ENCODE measurements at places on chromosomes 7 and 10. TPM values are rescaled to one million over a fixed set of nuclear protein-coding genes. Genes with fewer than 3 reads are reported as not detected.

Gene MARCHF5
- total RNA-seq: 14.0 TPM

Gene CTAGE4
- total RNA-seq: 2.9 TPM

DNA sequence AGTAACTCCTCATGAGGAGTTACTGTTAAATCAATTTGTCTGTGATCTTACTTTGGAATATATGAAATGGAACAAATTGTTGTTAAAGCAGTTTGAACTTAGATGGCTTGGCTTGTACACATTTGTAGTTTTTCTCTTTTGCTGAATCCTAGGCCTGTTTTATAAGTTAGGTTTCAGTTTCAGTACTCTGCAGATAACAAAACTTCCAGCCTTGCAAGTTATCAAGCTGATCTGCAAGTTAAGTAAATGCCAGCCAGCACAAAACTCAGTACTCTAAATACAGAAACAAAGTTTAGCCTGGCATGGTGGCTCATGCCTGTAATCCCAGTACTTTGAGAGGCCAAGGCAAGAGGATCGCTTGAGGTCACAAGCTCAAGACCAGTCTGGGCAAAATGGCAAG is 25.0 kb upstream of the PAXIP1 start:
- no peak for DNase-seq

GRCh38 chr10:104316321-104317099 is 21.8 kb downstream of the ITPRIP start:
- no peak for DNase-seq

DNA sequence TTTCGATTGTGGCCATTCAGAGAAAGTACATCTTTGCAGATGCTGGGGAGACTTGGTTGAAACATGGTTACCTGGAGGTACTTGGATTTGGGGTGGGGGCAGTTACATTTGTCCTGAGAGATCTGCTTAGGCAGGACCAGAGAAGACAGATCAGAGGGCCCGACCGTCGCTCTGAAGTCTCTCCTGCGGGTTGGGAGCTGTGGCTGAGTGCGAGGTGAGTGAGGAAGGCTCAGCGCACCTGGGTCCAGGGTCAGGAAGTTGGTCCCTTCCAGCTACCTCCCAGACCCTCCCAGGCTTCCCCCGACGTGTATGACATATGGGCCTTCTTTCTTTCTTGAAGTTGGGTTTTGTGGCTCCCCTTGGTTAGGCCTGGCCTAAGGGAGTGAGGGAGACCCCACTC is 56.3 kb downstream of the LHPP start:
- no peak for DNase-seq

Gene FAM237B
- total RNA-seq: not detected

- peak; percentile 81 for DNase-seq
These were observed 45.7 kb downstream of the KIAA1549 start for GRCh38 chr7:138935465-138936011.

Gene GLI3
- 7.0 TPM for total RNA-seq

Gene SPDYE5
- total RNA-seq: not detected

Gene JAKMIP3
- total RNA-seq: 1.1 TPM

Gene FOXP2
- 17.4 TPM for total RNA-seq

Data from fibroblast of the aortic adventitia (primary cell).